CD4-positive, alpha-beta memory T cell (primary cell): ENCODE measurements at places on chromosomes 5 and 9.

DNA sequence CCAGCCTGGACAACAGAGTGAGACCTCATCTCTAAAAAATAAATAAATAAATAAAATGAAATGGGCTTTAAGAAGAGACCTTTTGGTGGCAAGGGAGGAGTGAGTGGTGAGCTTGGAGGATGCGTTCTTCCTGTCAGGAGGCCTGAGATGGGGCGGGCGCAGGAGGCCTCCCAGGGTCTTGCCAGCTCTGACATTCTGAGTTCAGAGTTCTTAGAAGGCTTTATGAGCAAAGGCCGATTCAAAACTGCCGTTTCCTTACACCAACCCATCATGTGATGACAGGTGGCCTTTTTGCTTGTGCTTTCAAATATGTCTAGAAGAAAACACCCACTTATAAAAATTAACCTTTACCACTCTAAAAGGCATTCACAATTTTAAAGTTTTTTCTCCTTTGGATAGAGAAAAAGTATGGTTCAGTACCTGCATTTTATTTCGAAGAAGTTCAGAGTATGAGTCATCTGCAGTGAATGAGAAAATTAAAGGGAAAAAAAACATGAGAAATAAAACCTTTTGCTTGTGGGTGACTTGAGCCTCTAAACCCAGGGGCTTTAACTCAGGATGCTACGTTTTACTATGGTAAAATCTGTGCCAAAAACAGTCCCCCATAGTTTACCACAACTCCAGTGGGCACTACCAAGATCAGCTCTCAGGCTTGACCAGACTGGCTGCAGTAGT, 157.4 kb upstream of the OTULINL start:
- no peak for DNase-seq

- peak; percentile 35 for DNase-seq
Measured at GRCh38 chr5:36944607-36945225, 68.1 kb downstream of the NIPBL start.

- no peak for DNase-seq
Measured at GRCh38 chr9:137018761-137019559, 9.1 kb downstream of the ABCA2 start.

GRCh38 chr9:37931592-37931991, 27.7 kb upstream of the SLC25A51 start:
- DNase-seq, result no peak

DNA sequence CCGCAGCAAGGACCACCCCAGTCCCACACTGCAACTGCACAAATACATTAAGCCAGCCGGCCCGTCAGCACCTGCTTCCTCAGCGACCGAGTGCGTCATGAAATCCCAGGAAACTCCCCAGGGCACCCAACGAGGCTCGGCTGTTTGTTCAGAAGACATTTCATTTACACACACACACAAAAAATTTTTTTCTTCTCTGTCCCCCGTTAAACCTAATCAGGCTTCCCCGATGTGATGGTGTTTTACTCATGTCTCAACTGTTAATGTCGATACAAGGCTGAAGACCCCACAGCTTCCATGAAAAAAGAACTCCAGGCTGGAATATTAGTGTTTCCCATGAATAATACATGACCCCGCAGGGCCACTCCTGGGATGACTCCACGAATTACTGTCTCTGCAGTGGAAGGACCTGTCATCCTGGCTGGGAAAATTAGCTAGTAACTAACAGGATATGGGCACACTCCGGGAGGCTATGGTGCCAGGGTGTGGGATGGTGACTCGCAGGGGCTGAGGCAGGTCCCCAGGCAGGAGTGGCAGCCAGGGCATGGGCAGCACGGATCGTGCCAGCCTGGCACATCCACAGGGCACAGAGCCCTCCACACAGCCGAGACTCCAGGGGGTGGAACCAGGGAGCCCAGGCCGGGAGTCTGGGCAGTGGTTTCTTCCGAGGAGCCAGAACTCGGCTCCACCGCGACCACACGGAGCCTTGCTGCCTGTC, 102.4 kb downstream of the VAV2 start:
- DNase-seq, result no peak
